Stimulated activated CD4-positive, alpha-beta T cell treated with anti-CD3 and anti-CD28 coated beads, Interleukin-4, amount 100 ng/mL, for 4 hours (primary cell): ENCODE measurements at places on chromosomes 7 and 10.

DNA sequence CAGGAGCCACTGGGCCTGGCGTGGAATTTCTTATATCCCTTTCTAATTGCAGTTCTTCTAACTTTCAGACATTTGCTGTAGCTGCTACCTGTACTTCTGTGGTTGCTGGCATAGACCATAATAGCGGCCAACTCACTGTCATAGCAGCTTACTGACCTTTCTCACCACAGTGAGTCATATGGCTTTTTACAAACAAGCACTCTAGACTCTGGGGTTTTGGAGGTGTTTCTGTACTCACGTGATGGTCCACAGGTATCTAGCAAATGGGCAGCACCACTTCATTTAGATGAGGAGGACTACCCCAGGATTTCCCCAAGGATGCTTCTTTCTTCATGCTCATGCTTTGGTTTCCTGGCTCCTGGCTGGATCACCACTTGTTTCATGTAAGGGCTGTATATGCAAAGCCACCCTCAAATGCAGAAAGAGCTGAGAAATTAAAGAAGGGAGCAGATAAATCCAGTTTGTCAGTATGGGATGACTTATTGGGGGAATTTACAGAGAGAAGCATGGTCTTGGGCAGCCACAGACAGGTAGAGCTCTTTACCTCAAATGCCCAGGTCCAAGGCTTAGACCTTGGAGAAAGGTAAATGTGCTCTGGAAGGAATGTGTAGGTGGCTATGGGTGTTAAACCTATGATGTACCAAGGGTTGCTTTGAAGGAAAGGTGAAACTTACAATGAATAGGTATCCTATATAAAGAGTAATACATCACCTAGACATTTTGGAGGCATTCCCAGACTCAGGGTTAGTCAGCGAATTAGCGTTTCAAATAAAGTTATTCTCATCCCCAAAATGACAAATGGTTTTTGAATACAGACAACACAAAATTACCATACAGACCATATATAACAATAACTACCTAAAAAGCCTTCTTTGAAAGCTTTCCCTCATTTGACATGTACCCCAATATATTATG is 15.9 kb upstream of the SLC25A16 start:
- no peak for DNase-seq

GRCh38 chr10:126247446-126247975 is 140.8 kb downstream of the ADAM12 start:
- DNase-seq = no peak

- DNase-seq = no peak
Measured at GRCh38 chr7:12839508-12840153, 152.2 kb downstream of the ARL4A start.

- peak; percentile 8 for DNase-seq
Measured at GRCh38 chr7:129188372-129188891, at the start of gene SMO. SMO (plus strand) TSS chr7:129188633; CDS start chr7:129189152, 519 bp downstream.

DNA sequence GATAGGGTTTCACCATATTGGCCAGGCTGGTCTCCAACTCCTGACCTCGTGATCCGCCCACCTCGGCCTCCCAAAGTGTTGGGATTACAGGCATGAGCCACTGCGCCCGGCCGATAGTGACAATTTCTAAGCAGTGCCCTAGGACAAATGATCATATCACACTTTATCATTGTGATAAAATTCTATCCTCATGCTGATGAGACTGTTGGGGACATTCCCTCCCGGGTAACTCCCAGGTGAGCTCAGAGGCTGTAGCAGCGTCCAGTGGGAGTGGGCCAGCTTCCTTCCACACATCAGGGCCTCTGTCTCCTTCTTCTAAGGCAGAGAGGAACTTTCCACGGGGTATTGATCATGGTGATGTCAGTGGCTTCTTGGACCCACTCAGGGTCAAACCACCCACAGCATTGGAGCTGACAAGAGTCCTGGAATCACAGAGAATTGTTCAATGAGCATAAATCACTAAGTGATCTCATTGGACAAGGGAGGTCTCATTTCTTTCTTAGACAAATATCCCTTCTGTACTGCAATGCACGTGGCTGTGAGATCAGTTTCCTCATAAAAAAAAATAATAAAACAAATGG is 256.1 kb downstream of the KLF6 start:
- DNase-seq = no peak

DNA sequence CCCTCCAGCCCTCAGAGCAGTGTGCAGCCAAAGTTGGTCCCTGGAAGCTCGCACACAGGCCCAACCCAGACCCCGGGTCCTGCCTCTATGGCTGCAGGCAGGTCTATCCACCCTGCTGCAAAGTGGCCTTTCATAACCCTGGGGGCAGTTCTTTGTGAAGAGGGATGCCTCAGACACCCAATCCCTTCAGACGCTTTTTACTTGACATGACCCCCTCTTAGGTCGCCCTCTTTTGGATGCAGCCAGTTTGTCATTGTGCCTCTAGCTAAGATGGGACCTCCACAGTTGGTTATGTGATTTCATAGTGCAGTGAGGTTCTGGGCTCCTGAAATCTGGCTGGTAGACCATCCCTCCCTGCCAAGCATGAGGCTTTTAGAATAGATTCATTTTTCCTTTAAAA is 27.3 kb downstream of the SMKR1 start:
- DNase-seq = no peak

GRCh38 chr7:109179601-109180000 is 609.9 kb downstream of the DNAJB9 start:
- no peak for DNase-seq

DNA sequence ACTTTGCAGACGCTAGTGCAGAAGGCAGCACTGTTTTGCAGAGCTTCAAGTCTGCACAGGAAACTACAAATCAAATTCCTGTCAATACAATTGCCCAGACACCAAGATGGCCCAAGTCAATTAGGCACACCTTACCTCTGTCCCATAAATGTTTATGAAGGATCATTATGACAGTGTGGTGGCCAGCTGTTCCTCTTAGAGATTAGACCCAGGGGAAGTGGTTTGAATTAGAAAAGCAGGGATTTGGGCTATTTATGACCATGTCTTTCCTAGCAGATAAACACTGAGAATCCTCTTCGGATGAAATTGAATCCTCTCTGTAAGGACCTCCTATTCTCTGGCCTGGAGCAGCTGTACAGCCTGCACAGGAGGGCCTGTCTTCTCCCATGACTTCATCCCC is 9.9 kb upstream of the NEUROG3 start:
- DNase-seq = no peak

DNA sequence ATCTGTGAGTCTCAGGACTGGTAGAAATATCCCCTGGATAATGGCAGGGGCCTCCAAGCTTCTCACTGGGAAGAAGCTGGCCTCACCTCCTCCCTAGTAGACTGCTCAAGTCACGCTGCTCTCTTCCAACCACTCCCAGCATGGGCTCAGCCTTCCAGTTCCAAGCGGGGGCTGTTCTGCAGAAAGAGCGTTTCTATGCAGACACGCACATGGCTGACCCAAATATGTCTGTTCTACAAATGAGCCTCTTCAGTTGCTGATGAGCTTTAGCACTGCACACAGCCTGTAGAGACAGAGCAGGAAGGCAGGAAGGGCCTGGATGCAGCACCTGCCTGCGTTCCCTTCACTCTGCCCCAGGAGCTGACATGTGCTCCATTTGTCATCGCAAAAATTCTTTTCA is 523.9 kb upstream of the MGMT start:
- DNase-seq = no peak

GRCh38 chr7:46137725-46138124 is 216.7 kb upstream of the IGFBP3 start:
- no peak for DNase-seq

GRCh38 chr7:42627626-42628025 is 284.2 kb downstream of the C7orf25 start:
- DNase-seq = no peak

- no peak for DNase-seq
Measured at GRCh38 chr10:82925547-82925946, 1050.6 kb downstream of the NRG3 start.

DNA sequence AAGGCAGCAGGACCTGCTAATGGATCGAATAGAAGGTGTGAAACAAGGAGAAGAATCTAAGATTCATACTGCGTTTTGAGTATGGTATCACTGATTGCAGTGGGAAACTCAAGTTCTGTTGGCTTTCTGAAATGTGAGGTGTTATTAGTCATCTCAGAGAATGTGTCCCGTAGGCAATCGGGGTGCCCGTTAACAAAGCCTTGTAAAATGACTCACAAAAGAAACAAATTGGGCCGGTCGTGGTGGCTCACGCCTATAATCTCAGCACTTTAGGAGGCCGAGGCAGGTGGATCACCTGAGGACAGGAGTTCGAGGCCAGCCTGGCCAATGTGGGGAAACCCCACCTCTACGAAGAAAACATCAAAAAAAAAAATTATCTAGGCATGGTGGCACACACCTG is 118.2 kb upstream of the C7orf33 start:
- DNase-seq = no peak

GRCh38 chr10:7511612-7512011 is 100.8 kb upstream of the SFMBT2 start:
- DNase-seq = no peak

DNA sequence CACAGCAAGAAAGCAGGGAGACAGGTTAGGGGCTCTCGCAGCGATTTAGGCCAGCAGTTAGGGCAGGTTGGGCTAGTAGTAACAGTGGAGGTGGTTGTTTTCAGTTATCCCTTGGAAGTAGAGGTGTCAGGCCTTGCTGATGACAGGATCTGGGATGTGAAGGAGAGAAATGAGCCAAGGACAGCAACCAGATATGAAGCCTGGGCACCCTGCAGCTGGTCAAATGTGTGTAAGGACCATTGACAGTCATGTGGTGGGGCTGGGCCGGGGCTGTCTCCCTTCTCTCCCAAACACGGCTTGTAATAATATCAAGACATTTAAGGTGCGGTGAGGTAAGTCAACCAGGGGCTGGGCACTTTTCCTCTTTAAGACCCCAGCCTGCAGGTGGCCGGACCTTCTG is 112.5 kb upstream of the IGFBP3 start:
- no peak for DNase-seq

GRCh38 chr10:24784061-24784460 is 60.4 kb upstream of the ARHGAP21 start:
- DNase-seq = no peak

DNA sequence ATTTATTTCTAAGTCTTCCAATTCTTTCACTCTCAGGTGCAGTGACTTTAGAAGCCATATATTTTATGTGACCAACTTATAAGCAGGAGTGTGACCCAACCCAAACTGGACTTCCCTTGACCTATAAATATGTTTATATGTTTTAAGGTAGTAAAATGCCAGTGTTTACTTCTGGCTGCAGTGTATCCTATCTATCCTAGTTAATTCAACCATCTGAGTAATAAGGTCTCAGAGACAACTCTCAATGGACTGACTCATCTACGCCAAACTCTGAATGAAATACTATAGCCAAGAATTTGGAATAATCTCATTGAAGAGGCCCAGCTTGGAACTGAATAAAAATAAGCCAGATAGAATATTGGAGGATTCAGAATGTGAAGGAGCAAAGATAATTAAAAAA is 544.5 kb upstream of the SORCS1 start:
- no peak for DNase-seq

GRCh38 chr10:103564116-103564501 is 70.6 kb downstream of the NEURL1 start:
- no peak for DNase-seq

DNA sequence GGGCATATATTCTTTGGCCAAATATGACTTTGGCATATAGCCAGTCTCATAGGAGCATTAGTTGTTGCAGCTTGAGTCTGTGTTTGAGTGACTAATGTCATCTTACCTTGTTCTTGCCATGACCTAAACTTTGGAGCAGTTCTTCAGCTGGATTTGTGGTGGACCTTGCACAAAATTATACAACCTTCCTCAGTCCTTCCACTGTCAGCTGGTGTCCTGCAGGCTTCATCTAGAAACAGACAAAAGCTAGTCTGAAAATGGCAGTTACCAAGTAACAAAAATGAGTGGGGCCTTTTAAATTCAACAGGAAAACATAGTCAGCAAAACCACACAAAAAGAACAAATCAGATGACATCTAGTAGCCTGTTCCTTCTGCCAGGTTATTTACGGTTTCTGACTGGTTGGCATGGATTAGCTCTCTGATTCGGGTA is 59.5 kb upstream of the HECTD2 start:
- no peak for DNase-seq

DNA sequence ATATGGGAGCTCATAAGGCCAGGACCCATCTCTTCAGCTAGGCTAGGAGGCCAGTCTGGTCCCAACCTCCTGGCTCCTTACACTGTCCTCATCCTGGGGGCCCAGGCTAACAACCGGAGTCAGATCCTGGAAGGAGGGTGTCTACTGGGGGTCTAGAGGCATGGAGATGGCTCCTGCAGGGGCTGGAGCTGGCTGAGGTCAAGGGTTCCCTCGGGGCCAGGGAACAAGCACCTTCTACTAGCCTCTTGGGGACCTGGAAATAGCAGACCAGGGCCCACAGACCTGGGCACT is 37.2 kb downstream of the CLRN3 start:
- DNase-seq = no peak

DNA sequence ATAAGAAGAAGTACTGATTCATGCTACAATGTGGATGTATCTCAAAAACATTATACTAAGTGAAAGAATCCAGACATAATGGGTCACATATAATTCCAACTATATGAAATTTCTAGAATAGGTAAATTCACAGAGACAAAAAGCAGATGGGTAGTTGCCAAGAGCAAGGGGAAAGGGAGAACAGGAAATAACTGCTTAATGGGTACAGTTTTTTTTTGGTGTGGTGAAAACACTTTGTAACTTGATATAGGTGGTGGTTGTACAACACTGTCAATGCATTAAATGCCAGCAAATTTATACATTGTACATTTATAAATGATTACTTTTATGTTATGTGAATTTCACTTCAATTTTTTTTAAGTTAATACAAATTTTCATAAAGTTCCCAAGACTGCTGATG is 19.4 kb upstream of the LRRN3 start:
- DNase-seq = no peak

DNA sequence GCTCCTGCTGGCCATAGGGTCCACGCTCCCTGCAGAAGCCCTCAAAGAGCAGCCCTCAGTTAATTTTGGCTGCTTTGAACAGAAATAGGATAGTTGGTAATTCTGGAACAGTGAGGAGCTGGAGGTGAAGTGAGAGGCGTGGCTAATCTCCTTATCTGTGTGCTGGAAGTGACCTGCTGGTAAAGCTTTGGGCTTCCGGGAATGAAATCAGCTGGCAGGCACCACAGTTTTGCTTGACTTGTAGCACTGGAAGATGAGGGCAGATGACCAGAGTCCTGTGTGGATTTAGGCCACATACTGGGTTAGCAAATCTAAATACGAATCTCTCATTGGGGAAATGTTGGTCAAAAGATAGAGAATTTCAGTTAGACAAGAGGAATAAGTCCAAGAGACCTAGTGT is 10.2 kb downstream of the ATP6V0E2 start:
- no peak for DNase-seq

- no peak for DNase-seq
Measured at GRCh38 chr7:92177362-92177761, 1.6 kb downstream of the LRRD1 start.

GRCh38 chr10:61406736-61407135 is 46.4 kb downstream of the TMEM26 start:
- no peak for DNase-seq

GRCh38 chr10:121864168-121864567 is 63.7 kb downstream of the ATE1 start:
- no peak for DNase-seq

DNA sequence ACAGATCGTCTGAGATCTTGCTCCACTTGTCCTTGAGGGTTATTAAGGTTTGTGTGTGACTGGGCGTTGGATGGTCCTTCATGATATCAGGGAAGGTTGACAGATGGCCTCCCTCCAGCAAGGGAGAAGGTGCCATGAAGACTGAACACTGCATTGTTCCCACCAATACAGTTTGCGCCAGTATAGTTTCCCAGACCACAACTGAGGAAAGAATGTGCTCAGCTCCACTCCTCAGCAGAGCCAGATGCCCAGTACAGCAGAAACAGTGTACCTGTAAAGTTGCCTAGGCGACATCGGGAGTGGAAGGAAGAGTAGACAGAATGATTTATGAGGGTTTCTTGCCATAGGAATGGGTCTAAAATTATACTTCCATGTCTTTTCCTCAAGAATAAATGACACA is 137.5 kb downstream of the ST7 start:
- no peak for DNase-seq
